ENCODE measurements at places on chromosomes 1 and 21.

DNA sequence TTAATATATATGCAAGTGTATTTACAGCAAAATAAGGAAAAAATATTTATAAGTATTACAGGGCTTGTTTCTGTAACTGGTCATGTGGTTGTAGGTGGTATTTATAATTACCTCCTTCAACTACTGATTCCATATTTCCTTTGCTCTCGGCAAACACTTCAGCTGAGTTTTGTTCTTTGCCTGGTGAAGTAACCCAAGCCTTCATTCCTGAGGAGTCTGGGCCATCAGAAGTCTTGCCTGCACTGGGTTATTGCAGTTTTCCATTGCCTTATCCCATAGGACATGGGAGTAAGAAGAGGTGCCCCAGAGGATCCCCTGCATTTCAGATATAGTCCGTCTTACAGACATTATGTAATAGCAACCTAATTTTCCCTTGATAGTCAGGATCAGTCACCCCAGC lies 23.8 kb downstream of the MARK1 start:
- DNase-seq = no peak

DNA sequence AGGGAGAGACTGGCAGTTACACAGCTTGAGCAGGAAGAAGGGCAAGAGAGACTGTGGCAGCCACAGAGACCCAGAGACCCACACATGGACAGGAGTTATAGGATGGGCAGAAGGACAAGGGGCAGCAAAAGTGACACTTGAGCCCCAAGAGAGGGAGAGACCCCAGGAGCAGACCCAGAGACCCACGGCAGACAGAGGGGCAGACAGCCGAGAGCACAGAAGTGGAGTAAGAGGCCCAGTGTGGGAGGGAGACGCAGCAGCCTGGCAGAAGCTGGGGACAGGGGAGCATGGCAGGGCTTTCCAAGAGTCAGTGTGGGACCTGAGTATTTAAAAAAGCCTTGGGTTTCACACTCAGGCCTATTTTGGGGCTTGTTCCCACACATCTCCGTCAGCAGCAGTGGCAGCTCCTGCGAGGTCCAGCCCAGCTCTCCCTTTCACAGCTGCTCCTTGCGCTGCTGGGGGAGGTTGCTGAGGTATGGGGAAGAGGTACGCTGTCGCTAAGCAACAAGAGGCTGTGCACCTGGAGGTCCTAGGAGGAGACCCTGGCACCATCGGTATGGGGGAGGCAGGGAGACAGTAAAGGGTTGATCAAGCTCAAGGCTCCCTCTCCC lies 9.0 kb upstream of the MEF2D start:
- DNase-seq = no peak

- no peak for DNase-seq
Observed at GRCh38 chr1:226845624-226846023, 24.8 kb upstream of the PSEN2 start.

DNA sequence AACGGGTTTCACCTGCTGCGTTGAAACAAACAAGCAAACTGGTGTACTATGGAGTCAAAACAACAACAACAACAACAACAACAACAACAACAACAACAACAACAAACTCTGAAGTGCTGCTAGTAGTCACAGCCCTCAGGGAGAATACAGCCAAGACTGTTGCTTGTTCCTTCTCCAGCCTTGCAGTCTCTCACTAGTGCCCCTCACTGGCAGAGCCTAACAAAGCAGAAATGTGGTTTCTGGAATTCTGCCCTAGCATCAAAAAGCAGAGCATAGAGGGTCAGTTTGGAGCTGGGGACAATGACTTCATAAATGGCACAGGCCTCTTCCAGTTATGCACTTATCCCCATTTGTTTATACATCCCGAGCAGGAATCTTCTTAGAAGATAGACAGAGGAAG lies 187.4 kb downstream of the KCNK2 start:
- no peak for DNase-seq

- no peak for DNase-seq
Observed at GRCh38 chr1:92877792-92878191, 46.0 kb downstream of the RPL5 start.

- peak; percentile 38 for DNase-seq
Observed at GRCh38 chr1:91020967-91021685, 709 bp downstream of the ZNF644 start.

DNA sequence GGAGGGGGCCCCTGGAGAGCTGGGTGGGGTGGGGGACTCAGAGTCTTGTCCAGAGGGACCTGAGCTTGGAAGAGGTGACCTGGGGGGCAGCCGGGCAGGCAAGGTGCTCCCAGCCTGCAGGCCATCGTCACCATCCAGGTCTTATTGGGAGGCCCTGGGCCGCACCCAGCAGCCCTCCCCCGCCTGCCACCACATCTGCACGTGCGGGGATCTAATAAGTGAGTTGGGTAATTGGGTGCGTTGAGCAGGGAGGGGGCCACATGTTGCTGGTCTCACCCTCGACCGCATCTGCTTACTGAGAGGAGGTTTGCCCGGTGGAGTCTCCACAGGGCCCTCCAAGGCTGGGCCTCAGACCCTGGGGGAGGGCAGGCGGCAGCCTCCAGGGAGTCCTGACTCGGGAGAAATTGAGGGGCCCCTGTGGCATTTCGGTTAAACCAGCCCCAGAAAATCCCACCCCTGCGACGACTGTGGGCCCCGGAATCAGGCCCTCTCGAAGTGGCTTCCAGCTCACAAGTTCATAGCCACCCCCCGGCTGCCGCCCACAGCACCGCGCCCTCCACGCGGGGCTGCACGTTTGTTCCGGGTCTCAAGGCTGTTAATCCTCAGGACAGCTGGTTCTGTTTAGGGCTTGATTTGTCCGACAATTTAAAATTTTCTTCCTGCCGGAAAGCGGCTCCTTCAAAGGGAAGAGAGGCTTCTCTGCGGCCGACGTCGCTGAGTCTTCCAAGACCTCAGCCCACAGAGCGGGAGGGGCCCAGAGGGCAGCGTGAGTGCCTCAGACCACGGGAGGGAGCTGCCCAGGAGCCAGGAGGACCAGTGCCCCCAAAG lies 14.7 kb upstream of the COL6A2 start:
- DNase-seq = peak; percentile 62

DNA sequence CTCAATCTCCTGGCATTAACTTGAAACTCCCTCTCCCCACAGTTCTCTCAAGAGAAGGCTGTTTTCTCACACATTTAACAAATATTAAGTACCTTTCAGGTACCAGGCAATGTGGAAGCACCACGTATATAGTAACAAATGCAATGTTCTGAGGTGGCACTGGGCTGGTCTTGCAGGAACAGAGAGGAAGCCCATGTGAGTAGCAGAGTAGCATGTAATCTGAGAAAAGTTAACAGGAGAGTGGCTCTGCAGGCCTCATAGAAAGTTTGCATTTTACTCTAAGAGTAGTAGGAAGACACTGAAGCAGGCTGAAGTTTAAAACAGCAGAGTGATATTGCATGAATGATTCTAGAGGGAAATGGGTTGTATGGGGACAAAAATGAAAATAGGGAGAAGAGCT lies 21.0 kb downstream of the ZNF281 start:
- no peak for DNase-seq

DNA sequence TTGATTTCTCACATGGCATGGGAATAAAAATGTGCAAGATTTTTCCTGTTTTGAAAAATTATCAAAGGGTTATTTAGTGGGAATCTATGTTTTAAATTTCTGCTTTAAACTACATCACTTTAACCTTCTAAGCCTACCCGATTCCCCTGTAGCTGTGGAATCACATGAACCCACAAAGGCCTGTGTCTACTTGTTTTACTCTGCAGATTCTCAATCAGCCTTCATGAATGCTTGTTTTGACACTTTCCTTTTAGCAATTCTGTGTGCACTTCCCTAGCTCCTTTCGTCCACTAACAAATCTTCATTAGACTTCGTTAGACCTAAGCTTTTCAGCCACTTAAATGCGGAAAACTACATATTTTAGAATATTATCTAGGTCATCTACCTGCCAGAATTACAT lies 56.0 kb upstream of the C1orf21 start:
- no peak for DNase-seq

DNA sequence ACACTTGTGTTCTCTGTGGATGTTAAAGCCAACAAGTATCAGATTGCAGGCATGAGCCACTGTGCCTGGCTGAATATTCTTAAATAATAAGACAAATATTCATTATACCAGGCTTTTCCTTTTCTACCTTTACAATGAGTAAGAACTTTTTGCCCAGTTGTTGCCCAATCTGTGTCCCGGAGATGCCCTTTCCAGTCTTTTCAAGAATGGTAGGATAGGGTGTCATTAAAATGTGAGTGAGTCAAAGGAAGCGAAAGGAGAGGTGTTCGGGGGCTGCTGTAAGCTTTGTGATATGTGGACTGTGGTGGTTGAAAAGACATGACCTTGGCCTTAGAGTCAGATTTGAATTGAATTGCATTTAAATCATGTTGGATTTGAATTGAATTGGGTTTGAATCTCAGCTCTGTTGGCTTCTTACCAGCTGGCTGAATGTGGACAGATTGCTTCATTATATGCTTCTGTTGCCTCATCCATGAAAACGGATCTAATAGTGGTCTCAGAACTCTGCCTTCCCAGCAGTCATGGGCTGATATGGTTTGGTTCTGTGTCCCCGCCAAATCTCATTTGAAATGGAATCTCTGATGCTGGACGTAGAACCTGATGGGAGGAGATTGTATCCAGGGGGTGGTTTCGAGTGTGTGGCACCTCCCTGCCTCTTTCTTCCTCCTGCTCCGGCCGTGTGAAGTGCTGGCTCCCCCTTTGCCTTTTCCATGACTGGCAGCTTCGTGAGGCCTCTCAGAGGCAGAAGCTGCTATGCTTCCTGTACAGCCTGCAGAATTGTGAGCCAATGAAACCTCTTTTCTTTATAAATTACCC lies 22.7 kb upstream of the AADACL3 start:
- DNase-seq = no peak

- no peak for DNase-seq
Observed at GRCh38 chr1:233372218-233373120, 44.9 kb downstream of the MAP3K21 start.

GRCh38 chr1:113040718-113041412 lies 32.1 kb upstream of the LRIG2 start:
- DNase-seq = no peak

GRCh38 chr1:165395478-165395877 lies 39.0 kb upstream of the LMX1A start:
- DNase-seq = no peak

DNA sequence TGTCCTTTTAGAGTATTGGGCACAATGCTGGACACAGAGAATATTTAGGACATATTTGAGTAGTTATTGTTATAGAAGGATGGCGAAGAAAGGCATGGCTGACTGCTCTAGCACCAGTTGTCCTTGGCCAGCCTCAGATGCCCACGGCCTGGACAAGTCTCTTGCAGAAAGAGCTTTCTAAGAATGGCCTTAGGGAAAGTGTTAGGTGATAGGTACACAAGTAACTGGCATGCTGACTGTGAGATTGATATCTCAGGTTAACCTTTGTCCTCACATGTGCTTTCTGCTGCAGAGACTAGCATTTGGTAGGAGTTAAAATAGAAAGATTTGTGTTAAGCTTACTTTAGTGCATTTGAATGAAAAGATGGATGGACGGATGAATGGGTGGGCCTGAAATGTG lies 10.1 kb downstream of the SFT2D2 start:
- DNase-seq = no peak

DNA sequence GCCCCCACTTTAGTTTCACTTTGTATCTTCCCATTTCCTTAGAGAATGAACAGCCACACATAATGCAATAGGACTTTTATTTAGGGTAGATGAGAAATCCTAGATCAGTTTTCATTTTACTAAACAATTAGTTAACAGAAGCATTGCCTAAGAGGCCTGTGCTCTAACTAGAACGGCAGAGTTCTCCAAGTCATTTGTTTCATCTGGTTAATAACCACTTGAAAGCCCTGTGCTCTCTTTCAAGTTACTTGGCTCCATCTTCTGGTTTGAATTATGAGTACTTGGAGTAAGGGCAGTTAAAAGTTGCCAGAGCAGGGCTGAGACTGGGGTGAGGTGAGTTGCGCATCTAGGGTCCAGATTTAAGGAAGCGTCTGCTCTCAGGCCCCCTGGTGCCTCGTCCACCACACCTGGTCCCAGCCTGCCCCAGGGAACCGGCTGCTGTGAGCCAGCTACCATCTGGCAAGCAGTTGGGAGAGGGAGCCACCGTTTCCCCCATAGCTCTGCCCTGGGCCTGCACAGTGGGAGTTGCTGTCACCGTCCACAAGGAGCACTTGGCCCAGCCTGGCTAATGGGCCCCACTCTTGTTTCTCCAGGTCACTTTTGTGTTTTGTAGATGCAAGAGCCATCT lies 18.1 kb upstream of the SLC44A3 start:
- DNase-seq = peak; percentile 64

DNA sequence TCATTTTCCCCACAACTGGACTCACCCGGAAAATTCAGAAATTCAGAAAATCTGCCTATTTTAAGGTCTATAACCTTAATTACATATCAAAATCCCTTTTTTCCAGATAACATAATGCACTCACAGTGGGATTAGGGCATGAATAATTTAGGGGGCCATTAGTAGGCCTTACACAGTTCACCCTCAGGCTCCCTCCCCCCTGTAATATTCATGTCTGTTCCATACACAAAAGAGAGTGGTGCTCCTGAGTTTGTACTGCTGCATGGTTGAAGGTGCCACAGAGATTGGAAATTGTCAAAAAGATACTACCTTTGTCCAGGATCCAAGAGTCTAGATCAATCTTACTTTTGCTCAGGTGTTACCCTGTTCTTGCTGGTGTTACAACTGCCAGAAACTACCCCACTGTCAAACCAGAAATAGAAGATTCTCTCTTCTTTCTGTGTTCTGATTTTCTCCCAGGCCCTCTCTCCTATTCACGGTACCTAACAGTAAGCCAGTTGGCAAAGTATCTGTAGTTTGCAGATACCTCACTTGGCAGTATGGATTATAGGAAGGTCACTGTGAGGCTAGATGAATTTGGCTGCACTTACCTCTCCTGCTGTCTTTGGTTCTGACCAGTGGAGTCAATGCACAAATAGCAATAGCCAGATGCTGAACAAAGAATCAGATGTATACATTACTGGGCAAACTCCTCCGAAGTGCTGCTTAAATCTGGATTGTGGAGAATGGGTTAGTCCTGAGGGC lies 53.2 kb downstream of the C1orf198 start:
- DNase-seq = no peak

DNA sequence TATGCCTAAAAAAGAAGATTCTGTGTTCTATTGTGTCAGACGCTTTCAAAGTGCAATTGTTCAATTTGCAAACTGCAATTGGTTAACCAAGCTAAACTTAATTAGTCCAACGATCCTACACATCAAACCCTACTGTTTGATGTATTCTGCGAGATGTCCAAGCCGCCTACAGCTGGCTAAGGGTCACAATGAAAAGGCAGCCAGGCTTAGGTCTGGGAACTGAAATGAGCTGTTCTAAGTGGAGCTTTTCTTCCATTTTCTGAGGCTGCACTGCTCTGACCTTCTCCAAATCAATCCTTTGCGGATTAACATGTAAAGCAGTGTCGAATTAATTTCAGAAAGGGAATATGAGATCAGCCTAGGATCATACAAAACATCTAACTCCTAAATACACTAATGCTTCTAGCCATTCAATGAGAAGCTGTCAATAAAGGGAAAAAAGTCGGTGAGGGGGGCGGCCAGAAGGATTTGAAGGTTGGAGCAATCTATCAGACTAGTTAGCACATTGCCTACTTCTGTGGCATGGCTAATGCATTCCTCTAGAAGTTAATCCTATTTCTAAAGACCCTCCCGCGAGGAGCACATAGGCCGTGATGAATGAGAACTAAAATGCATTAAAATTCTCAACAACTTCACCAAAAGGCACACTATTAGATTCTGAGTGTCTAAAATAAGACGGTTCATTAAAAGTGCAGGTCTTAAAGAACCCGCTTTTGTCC lies 119.0 kb downstream of the SIM2 start:
- no peak for DNase-seq

All from GM04504 (cell line).